ENCODE measurements at places on chromosomes 5 and 9.

- DNase-seq: no peak
Measured at GRCh38 chr9:98867103-98867428, 59.6 kb downstream of the GALNT12 start.

GRCh38 chr5:118195211-118195610 lies 793.1 kb downstream of the DTWD2 start:
- no peak for DNase-seq

DNA sequence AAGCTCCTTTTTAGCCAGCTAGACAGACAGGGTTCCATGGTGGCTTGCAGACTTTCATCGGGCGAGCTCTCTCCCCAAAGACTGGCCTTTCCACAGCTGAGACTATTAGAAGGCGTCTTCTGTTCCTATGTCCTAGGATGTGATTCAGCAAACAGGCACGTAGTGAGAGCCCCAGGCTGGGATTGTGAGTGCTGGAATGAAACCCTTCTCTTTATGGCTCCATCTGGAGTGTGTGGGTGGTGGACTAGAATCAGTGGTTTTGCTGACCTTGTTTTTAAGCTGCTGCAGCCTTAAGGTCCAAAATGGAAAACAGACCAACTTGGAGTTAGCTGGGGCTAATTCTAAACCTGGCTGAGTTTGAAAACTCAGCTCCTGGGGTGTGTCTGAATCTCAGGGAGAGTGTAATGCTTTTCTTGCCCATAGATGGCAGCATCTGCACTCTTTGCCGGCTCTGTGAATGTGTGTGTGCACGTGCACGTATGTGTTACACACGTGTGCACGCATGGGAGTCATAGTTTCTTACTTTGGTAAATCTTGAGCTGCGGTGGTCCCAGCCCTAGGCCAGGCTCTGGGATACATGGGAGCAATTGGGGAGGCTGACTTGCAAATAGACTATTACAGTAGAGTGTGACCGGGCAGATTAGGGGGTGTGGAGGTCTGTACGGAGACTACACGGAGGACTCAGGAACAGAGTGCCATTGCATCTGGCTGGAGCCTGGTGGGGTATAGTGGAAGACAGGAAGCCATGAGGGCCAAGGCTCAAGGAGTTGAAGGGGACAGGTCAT lies 10.7 kb downstream of the GSN start:
- peak; percentile 89 for DNase-seq

DNA sequence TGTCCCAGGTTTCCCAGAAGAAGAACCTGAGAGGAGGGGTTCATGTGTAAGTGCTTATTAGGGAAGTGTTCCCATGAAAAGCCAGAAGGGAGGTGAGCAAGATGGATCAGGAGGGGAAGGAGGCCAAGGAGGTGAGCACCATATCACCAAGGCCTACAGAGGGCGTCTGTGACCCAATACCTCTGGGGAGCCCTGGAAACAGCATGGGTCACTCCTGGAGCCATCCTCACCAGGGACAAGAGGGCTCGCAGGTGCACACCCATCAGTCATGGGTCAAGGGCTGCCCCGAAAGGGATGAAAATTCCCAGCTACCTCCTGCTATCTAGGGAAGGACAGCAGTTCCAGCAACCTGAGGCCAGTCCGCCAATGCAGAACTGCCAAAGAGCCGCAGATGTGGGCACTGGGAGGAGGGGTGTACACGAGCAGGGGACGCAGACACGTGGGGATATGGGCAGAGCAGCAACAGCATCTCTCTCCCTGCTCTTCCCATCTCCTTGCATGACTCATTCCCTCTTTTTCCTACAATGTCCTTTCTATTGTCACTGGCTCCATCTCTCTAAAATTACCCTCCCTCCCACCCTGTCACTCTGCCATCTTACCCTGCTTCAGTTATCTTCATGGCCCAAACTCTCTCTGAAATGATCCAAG lies 167.6 kb upstream of the FSTL4 start:
- DNase-seq: no peak

DNA sequence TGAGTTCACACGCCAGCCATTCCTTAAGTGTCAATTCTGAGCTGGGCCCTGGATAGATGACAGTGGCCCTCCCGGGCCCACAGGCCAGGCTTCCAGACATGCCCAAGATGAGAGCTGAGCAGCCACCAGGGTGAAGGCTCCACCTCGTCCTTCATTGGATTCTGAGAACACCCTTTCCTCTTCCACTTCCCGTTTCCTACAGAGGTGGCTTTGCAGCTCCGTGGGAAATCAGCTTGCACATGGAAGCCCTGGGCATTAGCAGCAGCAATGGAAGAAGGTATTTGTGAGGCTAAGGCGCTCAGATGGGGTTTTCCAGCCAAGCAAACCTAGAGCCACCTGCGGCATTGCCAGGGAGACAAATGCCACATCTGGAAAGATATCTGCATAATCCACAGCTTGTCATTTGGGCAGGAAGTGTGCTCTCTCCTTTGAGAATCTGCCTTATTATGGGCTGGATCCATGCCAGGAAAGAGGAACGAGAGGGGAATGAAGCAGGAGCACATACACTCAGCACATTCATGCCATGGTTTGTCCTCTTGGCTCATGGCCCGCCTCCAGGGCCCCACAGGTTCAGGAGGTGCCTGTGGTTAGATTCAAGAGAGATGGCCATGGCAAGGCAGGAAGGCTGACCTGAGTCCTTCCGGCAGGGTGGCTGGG lies 34.1 kb downstream of the CFAP77 start:
- DNase-seq: no peak

GRCh38 chr9:96519787-96520186 lies 69.8 kb downstream of the HABP4 start:
- DNase-seq: no peak

GRCh38 chr5:131260895-131261294 lies 3.0 kb upstream of the CDC42SE2 start:
- DNase-seq: no peak

- DNase-seq: peak; percentile 9
Measured at GRCh38 chr5:85293145-85293785, 908.6 kb upstream of the EDIL3 start.

- DNase-seq: no peak
Measured at GRCh38 chr9:98960409-98960808, 16.7 kb downstream of the COL15A1 start.

DNA sequence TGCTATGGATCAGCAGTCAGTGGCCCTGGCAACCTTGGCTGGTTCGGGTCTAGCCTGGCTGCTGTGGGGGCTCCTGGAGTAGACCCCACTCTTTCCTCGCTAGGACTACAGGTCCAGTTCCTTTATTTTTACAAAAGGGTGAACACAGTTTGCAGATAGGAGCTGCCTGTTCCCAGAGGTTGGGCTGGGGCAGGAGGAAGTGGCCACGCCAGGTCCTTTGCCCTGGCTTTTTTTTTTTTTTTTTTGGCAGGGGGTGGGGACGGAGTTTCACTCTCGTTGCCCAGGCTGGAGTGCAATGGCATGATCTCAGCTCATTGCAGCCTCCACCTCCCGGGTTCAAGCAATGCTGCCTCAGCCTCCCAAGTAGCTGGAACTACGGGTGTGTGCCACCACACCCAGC lies 7.9 kb downstream of the SLC2A6 start:
- DNase-seq: no peak

All from H54 (cell line).